ENCODE measurements at places on chromosomes 7 and 10.
A peak's percentile ranks its signal among the peaks of the same experiment; 100 is the strongest.

- DNase-seq, result peak; percentile 55
These were observed 11.7 kb downstream of the PLAC9 start for GRCh38 chr10:80144067-80144695.

GRCh38 chr7:74568658-74569057, 88.9 kb upstream of the GTF2I start:
- DNase-seq, result no peak

DNA sequence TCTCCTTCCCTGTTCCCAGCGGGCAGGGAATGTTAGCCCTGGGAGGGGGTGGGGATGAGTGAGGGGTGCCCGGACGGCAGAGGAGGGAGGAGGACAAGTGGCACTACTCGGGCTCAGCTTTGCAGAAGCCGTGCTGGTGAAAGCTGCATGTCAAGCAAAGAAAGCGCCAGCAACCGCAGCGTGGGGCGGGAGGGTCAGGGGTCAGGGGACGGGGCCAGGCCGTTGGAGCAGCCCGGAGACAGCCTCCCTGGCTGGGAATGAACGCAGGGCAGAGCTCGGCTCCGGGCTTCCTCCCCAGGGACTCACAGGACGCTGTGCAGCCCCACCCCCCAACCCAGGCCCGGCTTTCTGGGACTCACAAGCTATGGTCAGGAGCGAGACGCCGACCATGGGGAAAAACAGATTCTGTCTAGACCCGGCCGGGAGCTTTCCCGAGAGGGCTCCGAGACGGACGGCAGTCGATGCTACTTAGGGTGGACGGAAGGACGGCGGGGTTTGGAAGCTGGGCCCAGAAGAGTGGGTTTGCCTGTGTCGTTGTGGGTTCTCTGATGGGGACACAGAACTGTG, 113.4 kb downstream of the VIPR2 start:
- DNase-seq, result peak; percentile 82

DNA sequence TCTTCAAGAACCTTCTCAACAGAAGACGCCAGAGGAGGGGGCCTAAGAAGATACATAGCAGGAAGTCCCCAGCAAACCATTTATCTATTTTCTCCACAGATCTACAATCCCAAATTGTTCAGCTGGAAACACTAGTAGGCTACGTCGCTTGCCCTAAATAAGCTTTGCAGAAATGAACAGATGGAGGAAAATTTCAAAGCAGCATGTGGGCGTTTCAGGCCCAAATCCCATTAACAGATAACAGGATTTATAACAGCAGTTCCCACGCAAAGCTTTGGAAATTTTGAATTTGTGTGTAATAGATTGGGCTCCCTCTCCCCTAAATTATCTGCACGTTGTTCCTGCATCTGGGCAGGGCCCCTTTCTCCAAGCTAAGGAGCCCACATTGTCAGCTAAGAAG, 60.6 kb upstream of the FRMD4A start:
- no peak for DNase-seq

GRCh38 chr7:633381-634018, 93.0 kb upstream of the DNAAF5 start:
- DNase-seq, result no peak

- DNase-seq, result no peak
These were observed 23.4 kb upstream of the AKR1C3 start for GRCh38 chr10:5070648-5071410.

DNA sequence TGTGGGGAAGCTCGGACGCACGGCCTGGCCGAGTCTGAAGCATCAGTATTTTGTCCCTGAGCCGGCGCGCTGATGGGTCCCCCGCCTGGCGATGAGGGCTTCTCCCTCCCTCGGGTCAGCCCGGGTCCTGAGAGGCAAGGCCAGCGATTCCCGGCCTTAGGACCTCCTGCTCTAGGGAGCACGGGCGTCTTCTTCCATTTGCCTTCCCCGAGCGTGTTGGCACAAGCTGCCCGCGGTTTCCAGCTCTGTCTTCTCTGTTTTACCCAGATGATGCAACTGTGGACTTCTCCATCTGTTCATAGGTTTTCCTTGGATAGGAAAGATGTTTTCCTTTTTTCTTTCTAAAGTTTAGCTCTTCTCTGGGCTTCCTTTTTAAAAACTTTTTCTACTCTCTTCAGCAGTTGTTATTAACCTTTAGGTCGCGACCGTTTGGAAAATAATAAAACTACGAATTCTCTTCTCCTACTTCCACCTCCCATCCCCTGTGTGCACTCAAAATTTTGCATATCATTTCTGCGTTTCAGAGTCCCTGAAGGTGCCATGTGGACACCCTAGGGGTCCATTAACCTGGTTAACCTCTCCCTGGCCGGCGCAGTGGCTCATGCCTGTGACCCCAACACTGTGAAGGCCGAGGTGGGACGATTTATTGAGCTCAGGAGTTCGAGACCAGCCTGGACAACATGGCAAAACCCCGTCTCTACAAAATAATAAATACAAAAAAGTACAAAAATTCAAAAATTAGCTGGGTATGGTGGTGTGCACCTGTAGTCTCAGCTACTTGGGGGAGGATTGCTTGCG, 1.4 kb upstream of the SLC25A28 start:
- no peak for DNase-seq

- DNase-seq, result no peak
These were observed 17.0 kb upstream of the ORAI2 start for GRCh38 chr7:102416406-102416805.

GRCh38 chr10:101902032-101902819, 58.6 kb upstream of the KCNIP2 start:
- no peak for DNase-seq

DNA sequence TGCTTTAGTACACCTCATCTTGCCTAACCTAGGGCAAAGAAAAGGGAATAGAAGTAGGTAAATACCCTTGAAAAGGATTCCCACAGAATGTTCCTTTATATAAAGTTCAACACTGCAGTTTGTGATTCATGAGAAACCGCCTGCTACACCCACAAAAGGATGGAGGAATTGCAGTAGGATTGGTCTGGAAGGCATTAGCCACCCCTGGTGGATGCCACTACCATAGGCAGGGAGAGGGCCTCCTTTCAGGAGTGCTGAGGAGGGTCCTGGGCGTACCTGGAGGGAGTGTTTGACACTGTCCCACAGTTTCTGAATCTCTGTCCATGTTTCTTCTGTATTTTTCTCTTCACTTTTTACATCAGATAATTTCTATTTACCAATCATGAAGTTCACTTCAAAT, 221.8 kb upstream of the TMEM72 start:
- no peak for DNase-seq

GRCh38 chr7:84792231-84792893, 394.5 kb downstream of the SEMA3D start:
- DNase-seq, result no peak

DNA sequence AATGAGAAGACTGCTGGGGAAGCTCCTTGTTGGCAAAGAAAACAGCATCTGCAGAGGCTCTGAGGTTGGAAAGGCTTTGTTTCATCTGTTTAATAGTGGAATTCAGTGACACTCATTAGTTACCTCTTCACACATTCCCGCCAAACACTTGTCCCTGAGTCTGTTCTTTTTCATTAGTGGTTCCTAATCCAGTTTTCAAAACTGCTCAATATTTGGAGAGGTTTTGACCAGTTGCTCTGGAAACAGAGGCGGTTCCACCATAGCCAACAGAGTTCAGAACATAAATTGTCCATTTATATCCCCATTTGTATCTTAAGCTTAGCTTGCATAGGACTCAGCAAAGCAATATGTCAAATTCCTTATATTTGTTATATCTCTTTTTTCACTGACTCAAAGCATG, 754.6 kb downstream of the AUTS2 start:
- no peak for DNase-seq

DNA sequence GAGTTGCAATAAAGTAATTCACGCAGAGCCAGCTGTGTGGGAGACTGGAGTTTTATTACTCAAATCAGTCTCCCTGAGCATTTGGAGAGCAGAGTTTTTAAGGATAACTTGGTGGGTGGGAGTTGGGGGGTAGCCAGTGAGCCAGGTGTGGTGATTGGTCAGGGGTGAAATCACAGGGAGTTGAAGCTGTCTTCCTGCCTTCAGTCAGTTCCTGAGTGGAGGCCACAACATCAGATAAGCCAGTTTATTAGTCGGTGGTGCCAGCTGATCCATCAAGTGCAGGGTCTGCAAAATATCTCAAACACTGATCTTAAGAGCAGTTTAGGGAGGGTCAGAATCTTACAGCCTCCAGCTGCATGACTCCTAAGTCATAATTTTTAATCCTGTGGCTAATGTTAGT, 3.3 kb upstream of the CYP51A1 start:
- DNase-seq, result no peak

- peak; percentile 51 for DNase-seq
These were observed 412 bp downstream of the PIP4K2A start for GRCh38 chr10:22713853-22714478.

GRCh38 chr7:1396195-1396594, 63.1 kb downstream of the MICALL2 start:
- DNase-seq, result no peak

DNA sequence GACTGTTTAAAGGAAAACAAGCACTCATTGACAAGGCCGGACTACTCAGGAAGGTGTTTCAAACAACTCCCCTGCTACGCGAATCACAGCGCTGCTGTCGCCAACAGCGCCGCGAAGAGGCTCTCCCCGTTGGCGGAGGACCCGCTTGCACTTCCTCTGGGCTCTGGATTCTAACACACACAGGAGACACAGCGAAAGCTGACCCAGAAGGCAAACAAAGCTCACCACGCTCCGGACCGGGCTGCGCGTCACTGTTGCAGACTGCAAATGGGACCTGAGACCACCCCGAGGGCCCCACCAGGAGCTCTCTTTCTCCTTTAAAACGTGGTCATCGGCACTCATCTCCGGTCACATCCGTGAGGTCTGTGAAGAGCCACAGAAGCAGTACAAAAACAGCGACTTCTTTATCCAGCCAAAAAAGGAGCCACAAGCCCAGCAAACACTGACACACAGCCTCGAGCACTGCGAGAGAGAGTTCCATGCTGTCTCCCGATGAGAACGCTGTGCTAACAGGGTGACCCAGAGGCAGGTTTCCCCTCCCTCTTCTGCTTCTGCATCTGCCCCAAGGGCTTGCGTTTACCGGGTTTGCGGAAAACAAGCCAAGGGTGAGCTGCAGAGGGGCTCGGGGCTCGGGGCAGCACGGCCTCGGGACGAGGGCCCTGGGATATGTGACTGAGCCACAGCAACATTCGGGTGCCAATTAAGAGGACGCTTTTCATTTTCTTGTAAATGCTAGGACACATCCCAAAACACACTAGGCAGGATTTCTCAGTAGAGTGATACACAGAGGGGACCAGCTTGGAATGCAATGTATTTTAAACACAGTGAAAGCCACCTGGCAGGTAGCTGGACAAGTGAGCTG, 41.3 kb downstream of the AMZ1 start:
- DNase-seq, result peak; percentile 15

DNA sequence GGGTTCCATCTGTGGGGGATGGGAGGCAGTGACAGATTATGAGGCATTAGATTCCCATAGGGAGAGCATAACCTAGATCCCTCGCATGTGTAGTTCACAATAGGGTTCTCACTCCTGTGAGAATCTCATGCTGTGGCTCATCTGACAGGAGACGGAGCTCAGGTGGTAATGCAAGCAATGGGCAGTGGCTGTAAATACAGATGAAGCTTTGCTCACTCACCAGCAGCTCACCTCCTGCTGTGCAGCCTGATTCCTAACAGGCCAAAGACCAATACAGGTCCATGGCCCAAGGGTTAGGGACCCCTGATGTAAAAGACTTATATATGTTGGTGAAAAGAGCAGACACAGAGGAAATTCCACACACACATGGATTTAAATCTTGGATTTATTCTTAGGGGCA, 370.2 kb downstream of the NRG3 start:
- DNase-seq, result no peak

- DNase-seq, result no peak
These were observed 125.8 kb upstream of the PTN start for GRCh38 chr7:137469191-137469811.

GRCh38 chr10:46518028-46518725, 38.3 kb downstream of the GPRIN2 start:
- no peak for DNase-seq

GRCh38 chr7:29396563-29396962, 167.1 kb upstream of the PRR15 start:
- no peak for DNase-seq

- no peak for DNase-seq
These were observed 175.0 kb upstream of the PITRM1 start for GRCh38 chr10:3347413-3348182.

- DNase-seq, result no peak
These were observed 77.0 kb upstream of the TMEM72 start for GRCh38 chr10:44834131-44834530.

DNA sequence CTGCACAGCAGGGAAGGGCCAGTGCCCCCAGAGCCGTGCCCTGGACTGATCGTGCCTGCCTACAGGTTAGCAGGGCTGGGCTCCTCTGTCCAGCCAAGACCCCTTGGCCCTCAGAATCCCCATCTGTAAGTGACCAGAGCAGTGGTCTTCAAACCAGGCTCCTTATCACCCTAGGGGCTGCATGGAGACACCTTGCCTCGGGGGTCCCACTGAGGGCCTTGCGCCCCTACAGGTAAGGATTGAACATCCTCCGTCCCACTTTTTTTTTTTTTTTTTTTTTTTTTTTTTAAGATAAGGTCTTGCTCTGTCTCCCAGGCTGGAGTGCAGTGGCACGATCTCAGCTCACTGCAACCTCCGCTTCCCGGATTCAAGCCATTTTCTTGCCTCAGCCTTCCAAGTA, 32.6 kb upstream of the RADIL start:
- no peak for DNase-seq

DNA sequence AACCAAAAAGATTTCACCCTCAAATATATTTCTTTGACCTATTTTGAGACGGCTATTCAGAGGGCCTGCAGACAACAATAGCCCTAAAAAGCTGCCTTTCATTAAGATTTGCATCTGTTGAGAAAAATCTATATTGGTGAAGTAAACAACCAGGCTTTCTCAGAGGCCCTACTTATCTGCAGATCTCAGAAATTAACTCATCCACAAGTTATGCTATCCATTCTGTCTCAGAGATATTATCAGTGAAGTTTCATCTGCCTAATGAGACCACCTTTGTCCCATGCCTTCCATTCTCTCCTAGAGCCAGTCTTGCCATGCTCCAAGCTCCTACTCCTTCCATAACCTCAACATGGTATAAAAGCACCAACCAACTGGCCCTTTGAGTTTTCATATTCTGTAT, 130.3 kb downstream of the CACNA2D1 start:
- DNase-seq, result no peak

DNA sequence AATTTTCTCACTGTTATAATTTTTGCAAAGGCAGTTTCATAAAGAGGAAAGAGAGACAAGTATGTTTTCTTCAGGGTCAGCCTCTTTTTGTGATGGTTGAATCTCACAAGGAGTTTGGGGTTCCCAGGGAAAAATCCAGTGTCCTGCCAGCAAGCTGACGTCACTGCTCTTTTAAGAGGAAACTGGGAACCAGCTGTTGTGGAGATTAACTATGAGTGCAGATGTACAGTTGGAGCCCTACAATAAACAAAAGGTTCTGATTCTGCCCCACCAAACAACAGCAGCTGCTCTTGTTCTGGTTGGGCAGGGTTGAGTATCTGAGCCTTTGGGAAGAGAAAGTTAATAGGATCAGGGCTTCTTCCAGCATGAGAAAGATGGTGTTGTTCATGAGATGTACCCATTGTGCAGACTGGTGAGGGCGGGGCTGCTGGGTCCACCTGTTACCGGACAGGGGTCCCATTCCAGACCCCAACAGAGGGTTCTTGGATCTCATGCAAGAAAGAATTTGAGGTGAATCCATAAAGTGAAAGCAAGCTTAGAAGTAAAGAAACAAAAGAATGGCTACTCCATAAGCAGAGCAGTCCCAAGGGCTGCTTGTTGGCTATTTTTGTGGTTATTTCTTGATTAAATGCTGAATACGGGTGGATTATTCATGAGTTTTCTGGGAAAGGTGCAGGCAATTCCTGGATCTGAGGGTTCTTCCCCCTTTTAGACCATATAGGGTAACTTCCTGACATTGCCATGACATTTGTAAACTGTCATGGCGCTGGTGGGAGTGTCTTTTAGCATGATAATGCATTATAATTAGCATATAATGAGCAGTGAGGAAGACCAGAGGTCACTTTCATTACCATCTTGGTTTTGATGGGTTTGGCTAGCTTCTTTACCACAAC, 12.5 kb downstream of the PRF1 start:
- DNase-seq, result peak; percentile 68

Measured in left ventricle myocardium superior (tissue), 1 donor.